NB4 (cell line): ENCODE measurements at places on chromosomes 5 and 9.
A peak's percentile ranks its signal among the peaks of the same experiment; 100 is the strongest.

- DNase-seq = peak; percentile 24
Measured at GRCh38 chr5:140112685-140113179, 1.2 kb upstream of the PURA start.

DNA sequence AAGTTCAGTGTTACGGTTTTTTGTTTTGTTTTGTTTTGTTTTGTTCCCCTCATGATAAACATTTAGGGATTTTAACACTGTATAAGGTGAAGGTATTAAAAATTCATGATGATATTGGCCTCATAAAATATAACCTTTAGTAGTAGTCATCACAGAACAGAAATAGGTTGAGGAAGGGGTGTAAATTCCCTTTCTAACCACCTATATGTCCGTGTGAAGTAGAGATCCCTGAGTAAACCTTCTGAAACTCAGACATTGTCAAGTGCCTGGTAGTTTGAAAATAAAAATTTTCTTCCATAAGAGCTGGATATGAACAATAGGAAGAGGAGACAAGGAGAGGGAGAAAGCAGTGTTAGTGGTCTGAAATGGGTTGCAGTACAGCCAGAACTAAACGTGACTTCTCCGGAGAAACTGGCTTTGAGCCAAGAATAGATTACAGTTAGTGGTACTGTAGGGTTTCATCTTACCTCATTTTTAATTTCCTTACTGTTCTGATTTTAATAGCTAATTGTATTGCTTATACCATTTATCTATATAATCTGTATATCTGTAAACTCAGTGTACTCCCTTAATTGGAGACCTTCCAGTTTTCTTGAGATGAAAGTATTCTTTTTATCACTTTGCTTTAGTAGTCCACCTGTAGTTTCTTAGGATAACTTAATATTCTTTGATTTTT is 18.3 kb downstream of the UGCG start:
- DNase-seq = no peak

GRCh38 chr9:21679432-21679831 is 123.0 kb upstream of the MTAP start:
- no peak for DNase-seq

GRCh38 chr9:130276121-130276520 is 10.6 kb downstream of the HMCN2 start:
- no peak for DNase-seq

DNA sequence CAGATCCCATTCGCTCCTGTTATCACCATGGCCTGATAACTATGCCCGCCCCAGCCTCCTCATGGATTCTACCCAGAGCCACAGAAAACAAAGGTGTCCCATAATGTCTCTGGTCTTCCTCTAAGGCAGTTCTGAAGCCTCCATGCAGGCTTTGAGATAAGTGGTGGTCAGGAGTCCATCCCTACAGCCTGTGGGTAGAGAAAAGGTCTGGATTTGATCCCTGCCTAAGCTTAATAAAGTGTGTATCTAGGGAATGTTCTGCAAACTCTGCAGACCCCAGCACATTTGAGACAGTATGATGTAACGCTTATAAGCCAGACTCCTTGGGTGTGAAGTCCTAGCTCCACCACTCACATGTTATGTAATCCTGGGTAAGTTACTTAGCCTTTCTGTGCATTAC is 187.3 kb downstream of the MAPKAP1 start:
- DNase-seq = no peak

DNA sequence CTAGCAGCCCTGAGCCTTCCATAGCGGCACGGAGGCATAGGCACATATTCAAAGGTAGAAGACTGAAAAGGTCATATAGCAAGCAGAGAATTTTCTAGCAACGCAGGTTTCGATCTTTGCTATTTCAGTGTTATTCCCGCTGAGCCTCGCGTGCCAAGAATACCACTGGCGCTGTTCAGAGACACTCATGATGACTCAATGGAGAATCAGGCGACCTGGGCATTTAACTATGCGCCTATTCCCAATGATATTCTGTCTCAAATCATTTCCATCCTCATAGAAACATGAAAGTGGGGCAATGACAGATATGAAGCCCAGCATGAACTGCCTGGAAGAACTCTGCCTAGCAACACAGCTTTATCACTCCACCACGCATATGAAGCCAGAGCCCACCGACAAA is 59.9 kb downstream of the EFNA5 start:
- no peak for DNase-seq

GRCh38 chr9:14441976-14442651 is 128.2 kb upstream of the NFIB start:
- peak; percentile 63 for DNase-seq

DNA sequence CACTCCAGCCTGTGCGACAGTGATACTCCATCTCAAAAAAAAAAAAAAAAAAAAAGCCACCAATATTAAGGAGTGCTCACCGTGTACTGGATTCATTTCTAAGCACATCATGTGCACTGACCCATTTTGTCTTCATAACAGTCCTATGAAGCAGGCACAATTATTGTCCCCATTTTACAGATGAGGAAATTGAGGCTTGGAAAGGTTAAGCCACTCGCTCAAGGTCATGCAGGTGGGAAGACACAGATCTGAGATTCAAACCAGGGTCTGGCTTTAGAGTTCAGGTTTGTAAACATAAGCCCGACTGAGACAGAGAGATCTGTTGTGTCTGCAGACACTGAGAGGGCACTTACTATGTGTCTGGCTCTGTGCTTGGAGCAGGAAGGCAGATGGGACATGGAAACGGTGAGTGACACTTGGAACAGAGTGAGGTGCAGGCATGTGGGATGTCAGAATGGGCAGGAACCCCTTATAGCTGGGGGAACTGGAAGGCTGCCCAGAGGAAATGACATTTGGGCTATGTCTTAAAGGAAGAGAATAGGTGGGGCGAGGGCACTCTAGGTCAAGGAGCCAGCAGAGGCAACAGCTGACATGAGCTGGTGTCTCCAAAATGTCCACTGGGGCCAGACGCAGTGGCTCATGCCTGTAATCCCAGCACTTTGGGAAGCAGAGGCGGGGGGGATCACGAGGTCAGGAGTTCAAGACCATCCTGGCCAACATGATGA is 69.9 kb downstream of the STK10 start:
- DNase-seq = no peak

GRCh38 chr9:134592018-134592818 is 49.4 kb upstream of the COL5A1 start:
- DNase-seq = no peak

- no peak for DNase-seq
Measured at GRCh38 chr9:4748612-4749011, 7.6 kb upstream of the AK3 start.

GRCh38 chr9:116877072-116877471 is 190.0 kb downstream of the TRIM32 start:
- DNase-seq = no peak

DNA sequence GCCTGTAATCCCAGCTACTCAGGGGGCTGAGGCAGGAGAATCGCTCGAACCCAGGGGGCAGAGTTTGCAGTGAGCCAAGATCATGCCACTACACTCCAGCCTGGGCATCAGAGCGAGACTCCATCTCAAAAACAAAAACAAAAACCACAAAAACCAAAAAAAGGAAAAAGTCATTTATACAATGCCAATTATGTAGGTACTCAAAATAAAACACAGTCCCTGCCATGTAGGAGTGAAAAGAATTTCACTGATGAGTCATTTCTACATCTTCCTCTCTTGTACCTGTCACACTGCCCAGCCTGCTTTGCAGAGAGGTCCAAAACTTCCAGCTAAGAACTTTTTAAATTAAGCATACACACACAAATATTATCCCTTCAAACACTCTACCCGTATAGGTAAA is 215.8 kb downstream of the EPB41L4A start:
- no peak for DNase-seq

DNA sequence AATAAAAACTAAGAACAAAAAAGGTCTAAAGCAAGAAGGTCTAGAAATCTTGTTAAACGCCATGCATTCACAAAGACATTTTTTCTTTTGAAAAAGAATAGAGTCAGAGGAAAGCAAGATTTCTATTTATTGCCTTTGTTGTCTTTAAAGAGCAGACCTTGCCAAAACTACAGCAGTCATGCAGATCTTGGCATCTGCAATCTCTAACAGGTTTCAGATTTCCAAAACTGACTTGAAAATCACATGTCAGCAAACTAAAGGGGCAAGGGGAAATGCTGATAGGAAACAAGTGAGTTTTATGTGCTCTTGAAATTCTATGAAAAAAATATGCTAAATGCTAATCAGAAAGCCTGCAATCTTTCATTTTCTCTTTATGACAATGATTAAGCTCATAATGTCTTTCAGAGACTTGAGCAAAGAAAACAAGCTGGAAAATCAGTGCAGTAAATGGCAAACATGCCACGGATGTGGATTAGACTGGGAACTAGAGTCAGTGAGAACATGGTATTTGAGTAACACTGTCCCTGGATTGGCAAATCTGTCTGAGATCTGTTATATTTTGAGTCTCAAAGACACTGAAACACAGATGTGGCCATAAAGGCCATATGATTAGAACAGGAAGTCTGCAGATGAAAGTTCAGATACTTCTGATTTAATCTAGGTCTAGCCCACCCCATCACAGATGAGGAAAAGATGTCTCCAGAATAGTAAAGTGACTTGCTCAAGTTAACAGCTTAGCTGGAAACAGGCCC is 361.4 kb upstream of the RPS23 start:
- no peak for DNase-seq

DNA sequence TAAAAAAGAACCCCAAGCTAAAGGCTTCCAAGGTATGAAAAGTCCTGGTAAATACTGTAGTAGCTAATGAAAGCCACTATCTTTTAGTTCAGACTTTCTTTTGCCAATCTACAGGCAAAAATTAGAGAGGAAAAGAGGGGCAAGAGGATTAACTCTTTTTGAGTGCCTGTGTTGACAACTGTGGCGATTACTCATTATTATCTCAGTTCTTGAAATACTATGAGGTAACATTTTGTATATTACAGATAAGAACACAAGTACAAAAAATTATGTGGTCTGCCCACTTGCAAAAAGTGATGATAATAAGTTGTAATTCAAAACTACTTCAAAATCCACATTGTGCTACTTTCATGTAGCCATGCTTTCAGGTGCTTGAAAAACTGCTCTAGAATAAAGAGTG is 144.0 kb downstream of the DTWD2 start:
- DNase-seq = no peak

- DNase-seq = no peak
Measured at GRCh38 chr5:128156521-128156920, 73.0 kb downstream of the SLC12A2 start.

- DNase-seq = no peak
Measured at GRCh38 chr9:96048104-96048955, 172.8 kb downstream of the ERCC6L2 start.

DNA sequence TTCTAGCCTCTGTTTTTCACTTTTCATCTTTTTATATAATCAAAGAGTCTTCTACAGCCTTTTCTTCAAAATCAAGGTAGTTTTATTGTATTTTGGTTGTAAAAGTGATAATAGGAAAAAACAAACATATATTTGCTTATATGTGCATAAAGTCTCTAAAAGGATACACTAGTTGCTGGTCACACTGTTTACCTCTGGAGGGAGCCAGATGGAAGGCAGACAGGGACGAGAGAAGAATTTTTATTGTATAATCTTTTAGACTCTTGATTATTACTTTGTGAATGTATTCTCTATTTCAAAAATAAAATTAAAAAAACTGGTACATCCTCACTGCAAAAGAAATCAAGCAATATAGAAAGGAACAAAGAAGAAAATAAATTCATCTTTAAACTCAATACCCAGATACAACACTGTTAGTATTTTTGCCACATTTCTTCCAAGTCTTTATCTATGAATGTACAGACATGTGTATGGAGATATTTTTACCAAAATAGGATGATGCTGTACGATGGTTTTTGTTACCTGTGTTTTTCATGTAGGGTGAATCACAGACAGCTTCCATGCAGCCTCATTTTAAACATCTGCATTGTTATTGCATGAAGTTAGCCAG is 6.1 kb upstream of the RNF183 start:
- peak; percentile 52 for DNase-seq

DNA sequence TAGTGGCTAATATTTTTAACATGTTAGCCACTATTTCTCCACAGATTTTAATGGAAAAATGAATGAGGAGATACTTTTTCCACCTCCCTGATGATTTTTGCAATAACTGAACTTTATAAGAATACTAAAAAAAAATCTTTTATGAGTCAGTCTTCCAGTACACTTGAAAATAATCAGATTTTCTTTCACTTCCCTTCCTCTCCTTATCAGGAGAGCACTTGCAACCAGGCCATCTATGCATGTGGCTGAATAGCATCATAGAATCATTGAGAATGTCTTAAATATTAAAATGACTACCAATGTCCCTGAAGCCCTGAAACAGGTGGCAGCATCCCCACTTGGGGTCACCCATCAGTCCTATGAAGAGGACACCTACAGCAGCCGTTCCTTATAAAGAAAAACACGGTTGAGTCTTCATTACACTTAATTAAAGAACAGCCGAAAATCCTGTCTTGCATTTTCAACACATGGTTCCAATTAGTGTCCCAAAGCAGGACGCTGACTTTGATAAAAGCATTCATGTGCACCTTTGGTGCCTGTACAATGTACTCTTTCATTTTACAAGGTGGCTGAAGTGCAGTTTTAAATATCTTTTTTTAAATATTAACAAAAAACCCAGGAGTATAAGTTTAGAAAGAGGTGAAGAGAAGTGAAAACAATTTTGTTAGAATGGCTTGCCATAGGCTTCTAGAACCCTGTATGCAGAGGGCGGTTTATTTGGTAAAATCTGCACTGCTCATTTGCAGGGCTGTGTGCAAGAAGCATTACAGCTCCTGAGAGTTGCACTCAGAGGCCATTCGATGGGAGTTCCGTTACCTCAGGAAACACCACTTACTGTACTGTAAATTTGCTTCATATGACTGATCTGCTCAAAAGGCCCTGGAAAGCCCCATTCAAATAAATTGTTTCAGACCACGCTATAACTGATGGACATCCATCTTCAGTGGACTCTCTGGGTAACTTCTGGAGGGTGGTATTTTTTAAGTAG is 106.9 kb upstream of the VCAN start:
- DNase-seq = peak; percentile 15

DNA sequence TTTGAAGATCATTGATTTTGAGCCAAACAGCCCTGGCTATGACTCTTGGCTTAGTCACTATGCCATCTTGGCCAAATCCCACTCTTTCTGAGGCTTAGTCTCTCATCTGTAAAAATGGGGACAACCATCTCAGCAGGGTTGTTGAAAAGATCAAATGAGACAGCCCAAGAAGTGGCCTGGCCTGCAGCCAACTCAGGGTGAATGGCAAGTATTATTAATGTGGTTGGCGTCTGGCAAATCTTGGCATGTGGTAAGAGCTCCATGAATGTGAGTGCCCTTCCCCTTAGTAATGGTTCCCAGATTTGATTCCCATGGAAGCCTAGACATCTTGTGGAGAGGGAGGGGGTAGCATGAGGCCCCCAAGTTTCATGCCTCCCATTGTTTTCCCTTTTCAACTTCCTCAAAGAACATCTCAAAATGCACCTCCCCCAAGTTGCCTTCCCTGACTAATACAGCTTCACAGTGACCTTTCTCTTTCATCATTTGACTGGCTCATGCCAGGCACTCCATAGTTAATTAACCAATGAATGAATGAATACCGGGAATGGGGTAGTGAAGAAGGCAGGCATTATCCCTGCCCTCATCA is 11.8 kb upstream of the TGFBI start:
- DNase-seq = no peak
